Stromal cell of bone marrow (primary cell): ENCODE measurements at places on chromosomes 1 and 21.

GRCh38 chr1:227434808-227435444, 116.6 kb upstream of the CDC42BPA start:
- no peak for DNase-seq

GRCh38 chr1:97004054-97004453, 282.5 kb downstream of the PTBP2 start:
- no peak for DNase-seq

GRCh38 chr1:29282924-29283803, 46.8 kb downstream of the PTPRU start:
- DNase-seq: no peak

- peak; percentile 67 for DNase-seq
Measured at GRCh38 chr1:226109829-226110248, 47.3 kb downstream of the H3-3A start.

- DNase-seq: no peak
Measured at GRCh38 chr1:205589046-205589445, 42.8 kb downstream of the ELK4 start.
